ENCODE measurements at places on chromosomes 2 and 18.

- no peak for DNase-seq
Measured at GRCh38 chr2:190069936-190070696, 7.6 kb upstream of the MSTN start.

DNA sequence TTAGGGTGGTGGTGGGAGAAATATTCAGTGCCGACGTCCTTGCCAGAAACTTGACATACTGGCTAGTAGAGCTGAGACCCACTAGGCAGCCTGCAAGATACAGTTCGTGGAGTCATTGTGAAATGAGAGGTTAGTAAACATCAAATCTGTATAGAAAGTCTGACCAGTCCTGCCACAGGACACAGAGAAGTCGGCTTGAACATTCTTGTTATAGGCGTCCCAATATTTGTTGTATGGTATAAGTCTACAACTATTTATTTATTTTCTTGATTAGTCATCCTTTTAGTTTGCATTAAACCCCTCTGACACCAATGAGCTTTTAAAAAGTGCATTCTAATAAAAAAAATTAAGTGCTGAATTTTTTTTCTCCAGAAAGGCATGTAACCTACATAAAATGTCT, 265.4 kb downstream of the STK39 start:
- DNase-seq, result no peak

DNA sequence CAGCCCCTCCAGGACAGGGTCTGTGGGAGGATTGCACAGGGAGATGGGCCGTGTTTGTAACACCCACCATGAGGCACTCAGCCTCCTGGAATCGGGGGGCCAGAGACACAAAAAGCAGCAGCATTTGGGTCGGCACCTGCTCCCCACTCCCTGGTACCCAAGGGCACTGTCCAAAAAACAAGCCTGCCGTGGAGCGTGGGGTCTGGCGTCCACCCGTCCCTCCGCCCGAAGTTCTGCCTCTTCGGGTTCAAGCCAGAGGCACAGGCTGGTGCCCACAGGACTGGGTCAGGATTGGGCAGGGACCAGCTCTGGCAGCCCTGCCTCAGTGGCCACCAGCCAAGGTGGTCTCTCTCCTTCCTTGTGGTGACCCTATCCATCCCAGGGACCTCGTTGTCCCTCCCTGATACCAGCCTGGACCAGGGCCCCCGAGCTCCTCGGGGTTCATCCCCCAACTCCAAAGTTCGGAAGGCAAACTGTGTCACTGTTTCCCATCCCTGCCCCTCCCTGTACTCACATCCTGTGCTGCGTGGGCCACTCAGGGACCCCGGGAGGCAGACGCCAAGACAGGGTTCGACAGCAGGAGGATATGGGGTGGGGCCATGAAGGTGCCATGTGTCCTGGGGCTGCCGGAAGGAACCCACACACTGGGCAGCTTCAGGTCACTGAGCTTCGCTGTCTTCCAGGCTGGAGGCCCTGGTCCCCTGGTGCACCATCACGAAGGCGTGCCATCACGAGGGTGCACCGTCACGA, 126.0 kb upstream of the HDAC4 start:
- no peak for DNase-seq

DNA sequence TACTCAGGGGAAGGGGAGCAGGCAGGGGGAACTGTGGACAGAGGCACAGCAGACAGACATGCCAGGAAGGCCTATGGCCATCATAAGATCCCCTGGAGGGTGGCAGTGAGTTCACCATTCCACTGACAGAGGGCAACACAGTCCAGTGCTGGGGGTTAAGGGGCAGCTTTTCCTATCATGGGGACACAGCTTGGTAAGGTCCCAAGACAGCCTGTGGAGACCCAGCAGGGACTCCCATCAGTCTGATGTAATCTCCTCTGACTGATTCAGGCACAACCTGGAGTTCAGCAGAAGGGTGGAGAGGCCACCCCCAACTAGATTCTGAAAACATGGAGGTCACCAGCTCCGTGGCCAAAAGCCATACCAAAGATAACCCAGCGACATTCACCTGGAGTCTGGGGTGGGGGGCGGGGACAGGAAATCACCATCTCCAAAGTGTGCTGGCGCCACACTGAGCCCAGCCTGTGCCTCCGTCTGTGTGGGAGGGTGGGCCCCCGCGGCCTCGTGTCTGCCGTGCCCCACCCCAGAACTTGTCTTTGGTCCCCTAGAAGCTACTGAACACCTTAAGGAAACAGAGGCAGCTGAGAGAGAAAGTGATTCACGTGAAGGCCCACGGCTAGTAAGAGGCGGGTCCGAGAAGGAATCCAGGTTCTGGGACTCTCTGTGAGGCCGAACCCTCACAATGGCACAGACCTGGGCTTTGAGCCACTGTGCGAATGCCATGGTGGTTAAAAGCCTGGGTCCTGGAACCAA, 28.6 kb downstream of the DNMT3A start:
- DNase-seq, result peak; percentile 39

- peak; percentile 100 for DNase-seq
Measured at GRCh38 chr2:44168681-44169154, at the start of gene PPM1B. PPM1B (plus strand) TSS chr2:44168875; CDS start chr2:44201200, 32,325 bp downstream.

DNA sequence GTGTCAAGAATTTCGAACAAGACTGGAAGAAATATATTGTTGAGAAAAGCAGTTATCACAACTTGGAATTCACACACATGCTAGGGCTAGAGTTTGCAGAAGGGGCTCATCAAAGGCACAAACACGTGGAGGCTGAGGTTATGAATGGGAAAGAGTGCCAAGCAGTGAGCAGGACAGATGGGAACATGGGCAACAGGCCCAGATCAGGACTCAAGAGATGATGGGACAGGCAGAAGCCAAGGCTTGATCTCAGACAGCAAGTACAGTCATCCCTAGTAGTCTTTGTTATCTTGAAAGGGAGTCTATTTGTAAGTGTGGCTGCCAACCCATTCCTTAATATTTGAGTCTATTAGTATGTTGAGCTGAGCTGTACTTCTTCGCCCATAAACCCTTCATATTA, 22.2 kb upstream of the EPC2 start:
- DNase-seq, result no peak

DNA sequence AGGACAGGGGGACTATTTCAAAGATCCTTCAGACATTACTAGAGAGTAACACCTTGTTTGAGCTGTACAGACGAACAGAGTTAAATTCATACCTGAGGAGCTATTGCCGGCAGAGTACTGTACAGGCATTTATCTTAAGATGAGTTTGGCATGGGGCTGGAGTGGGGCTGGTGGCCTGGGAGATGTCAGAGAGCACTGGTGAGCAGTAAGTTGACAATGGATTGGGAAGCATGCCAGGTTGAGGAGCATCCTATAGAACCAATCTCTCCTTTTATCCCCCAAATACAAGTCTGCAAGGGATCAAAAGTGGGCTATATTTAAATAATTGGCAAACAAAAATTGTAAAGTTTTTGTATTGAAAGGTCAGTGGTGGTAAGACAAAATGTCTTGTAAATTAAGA, 58.6 kb downstream of the ADCYAP1 start:
- DNase-seq, result no peak

DNA sequence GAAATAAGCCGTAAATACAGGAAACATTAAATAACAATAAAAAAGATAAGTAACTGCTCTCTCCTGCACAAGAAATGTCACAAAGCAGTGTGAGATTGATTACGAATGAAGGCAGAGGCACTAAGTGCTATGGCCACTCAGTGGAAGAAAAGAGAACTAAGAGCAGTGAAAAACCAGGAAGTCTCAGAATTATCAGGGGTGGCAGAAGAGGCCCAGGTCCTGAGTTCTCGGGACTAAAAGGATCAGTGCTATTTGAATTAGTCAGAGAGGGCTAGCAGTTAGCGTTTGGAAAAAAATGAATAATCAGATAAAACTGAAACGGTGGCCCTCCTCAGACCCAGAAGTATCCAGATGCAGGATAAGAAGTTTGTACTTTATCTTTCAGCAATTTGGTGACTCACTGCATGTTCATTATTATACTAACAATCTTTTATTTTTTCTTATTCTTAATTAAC, 367.1 kb downstream of the ZEB2 start:
- no peak for DNase-seq

- DNase-seq, result no peak
Measured at GRCh38 chr2:216328347-216328746, 43.9 kb downstream of the MARCHF4 start.

GRCh38 chr2:137383391-137383790, 580.9 kb upstream of the HNMT start:
- DNase-seq, result no peak

GRCh38 chr2:28565720-28566295, 69.9 kb downstream of the PLB1 start:
- DNase-seq, result no peak

- no peak for DNase-seq
Measured at GRCh38 chr18:55100817-55101457, 141.7 kb upstream of the CCDC68 start.

- no peak for DNase-seq
Measured at GRCh38 chr2:144920755-144921530, 401.0 kb upstream of the ZEB2 start.

GRCh38 chr2:189163889-189164288, 15.7 kb downstream of the COL5A2 start:
- DNase-seq, result no peak

DNA sequence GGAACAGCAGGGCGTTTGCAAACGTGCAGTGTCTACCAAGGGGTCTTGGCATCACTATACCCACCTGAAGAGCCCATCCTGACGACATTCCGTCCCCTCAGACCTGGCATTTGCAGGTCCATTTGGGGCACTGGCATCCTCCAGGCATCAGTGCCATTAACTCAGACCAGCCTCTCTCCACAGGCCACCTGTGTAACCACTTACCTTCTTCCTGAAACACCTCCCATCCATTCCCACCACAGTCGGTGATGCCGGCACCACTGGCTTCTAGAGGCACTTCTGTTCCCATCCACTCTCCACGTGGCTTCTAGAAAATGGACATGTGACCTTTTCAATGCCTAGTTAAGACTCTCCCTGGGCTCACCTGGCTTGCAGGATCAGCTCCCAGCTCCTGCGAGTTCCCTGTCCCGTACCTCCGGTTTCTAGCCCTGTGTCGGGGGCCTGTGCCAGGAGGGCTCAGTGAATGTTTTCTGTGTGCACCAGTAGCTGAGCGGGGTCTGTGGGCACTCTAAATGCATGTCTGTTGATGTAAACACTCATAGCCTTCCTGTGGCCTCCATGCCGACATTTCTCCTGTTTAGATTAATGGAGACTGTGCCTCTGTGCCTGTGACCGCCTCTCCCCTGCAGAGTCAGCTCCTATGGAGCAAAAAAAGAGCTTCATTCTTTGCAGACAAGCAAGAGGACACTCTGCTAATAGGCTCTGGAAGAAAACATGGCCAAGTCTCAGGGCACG, 458.0 kb upstream of the HS6ST1 start:
- no peak for DNase-seq

- DNase-seq, result no peak
Measured at GRCh38 chr18:10681581-10682367, 155.9 kb downstream of the NAPG start.

DNA sequence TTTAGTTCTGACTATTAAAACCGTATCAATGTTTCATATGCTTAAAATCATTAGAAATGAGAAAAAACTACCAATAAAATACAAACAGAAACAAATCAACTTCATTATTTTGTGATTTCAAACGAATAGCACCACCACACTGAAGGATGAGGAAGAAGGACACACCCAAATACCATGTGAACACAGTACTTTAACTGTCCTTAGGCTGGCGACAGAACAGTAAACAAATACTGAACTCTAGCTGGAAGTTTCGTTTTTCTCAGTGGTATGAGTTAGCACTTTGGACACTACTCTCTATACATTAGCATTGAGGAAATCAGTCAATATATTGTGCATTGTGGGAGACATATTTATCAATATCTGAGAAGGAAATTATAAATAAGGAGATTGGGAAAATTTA, 202.4 kb upstream of the AGAP1 start:
- DNase-seq, result no peak

DNA sequence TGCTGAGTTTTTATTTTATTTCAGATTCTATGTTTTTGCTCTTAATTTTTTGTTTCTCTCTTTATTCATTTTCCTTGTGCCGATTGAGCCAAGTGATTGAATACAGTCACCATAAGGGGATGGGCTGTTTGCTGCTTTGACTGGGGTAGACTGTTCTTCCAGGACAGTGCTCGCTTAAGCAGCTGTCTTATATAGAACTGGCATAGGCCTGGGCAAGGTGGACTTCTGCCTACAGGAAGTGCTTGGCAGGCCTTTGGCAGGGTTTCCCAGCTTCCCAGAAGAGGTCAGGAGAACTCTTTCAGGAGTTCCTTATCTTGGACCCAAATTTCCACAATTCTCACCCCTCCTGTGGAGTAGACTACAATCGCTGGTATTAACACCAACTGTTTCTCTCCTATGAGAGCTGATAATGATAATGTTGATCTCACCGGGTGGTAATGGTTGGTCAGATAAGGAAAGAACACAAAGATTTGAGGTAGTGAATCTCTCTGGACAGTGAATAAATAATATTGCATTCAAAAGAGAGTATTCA, 207.5 kb upstream of the ST6GAL2 start:
- DNase-seq, result no peak

DNA sequence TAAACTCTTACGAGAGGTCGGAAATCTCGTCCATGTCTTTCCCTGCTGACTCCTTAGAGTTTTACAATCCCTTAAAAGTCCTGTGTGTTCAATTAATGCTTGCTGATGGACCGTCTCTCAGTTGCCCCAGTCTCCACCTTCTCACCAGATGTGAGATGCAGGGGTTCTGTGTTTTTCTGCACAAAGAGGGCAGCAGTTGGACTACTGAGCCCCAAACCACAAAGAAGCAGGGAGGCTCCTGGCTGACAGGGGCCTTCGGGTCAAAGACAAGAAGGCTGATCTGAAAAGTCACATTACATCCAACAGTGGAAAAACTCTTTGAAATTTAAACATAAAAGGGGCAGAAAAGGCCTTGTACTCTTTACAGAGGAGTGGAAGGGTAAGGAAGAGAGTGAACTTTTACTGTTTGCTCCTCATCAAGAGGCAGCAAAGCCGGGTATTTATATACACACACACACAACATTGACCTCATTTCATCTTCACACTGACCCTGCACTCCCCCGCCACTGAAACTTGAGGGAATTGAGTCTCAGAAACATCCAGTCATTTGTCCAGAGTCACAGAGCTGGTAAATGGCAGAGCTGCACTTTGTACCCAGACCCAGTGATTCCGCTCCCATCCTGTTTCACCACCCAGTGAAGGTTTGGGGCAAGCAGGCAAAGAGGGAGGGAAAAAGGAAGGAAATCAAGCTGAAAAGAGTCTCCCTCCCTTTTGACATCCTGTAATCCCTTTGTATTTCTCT, 23.7 kb downstream of the MRPL33 start:
- DNase-seq, result no peak

DNA sequence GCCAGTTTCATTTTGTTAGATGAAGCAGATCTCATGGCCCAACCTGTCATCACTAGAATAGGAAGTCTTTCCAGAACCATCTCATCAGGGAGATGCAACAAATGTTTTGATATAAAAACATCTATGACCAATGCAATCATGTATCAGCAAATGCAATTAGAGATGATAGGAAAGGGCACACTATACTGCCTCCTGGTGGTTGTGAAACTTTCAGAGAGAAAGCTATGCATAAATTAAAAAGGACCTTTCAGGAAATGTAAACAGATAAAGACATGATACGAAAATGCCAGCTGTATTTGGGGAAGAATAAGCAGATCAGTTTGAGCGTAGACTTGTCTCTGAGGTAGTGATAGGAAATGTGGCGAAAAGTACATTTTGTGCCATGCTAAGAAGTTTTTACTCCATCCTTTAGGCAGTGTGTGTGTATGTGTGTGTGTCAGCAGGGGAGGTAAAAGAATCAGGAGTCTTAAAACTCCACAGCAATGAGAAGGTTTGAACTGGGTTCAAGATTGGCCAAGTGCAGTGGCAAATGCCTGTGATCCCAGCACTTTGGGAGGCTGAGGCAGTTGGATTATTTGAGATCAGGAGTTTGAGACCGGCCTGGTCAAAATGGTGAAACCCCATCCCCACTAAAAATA, 479.3 kb downstream of the CPS1 start:
- no peak for DNase-seq

Measured in activated CD4-positive, alpha-beta T cell treated with anti-CD3 and anti-CD28 coated beads, Interleukin-2, amount 50 U/mL, for 4 hours (primary cell).